ENCODE measurements at places on chromosomes 7 and 10.

DNA sequence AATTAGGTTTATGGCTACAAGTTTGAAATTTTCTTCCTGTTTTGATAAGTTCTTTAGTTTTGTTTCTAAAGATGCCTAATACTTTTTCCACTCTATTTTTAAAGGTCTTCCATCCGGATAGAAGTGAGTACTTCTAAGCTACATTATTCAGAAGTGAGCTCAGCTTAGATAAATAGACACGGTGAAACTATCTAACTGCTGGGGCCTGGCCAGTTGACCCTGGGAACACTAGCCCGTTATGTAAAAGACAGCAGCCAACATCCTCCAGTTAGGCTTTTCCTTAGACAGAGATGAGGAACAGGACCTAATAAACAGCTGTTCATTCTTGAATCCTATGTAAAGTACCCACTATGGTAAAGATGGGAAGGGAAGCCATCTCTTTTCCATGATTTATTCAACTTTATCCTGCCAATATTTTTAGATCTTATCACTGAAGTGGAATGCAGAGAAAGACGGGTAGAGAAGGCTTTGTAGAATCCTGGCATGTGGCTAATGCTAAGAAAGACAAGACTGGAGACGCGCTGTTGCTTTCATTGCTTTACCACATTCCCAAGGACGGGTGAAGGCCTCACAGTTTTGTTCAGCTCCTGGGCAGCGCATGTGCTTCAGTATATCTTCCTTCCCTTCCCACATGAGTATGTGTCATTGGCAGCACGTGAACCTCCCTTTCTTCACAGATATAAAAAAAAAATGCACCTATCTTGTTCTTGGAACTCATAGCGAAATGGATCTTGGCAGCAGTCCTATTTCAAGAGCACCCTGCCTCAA, 340.0 kb upstream of the MEOX2 start:
- DNase-seq = no peak

GRCh38 chr10:25852364-25852941, 81.6 kb upstream of the MYO3A start:
- DNase-seq = no peak

GRCh38 chr10:86306628-86307278, 59.8 kb downstream of the GRID1 start:
- no peak for DNase-seq

- peak; percentile 50 for DNase-seq
These were observed 2.4 kb upstream of the UBE3C start for GRCh38 chr7:157136372-157136771.

- DNase-seq = no peak
These were observed 729 bp downstream of the HOGA1 start for GRCh38 chr10:97584798-97585438.
